GM03348 (cell line): ENCODE measurements at places on chromosomes 4 and X.

DNA sequence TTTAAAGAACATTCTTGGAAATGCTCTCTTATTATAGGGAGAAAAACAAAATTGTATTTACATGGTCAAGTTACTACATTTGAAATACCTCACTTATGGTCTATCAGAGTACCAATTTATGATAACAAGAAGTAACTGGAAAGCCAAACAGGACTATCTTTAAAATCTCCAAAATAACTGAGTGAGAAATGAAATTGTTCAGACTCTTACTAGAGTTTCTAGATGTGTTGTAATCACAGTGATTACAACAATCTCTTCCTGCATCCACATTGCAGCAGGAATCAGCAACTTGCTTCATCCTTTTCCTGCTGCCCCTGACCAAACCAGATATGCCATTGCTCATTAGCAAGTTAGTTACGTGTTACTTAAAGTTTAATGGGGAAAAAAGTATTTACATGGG is 245.2 kb upstream of the SMIM31 start:
- no peak for DNase-seq

DNA sequence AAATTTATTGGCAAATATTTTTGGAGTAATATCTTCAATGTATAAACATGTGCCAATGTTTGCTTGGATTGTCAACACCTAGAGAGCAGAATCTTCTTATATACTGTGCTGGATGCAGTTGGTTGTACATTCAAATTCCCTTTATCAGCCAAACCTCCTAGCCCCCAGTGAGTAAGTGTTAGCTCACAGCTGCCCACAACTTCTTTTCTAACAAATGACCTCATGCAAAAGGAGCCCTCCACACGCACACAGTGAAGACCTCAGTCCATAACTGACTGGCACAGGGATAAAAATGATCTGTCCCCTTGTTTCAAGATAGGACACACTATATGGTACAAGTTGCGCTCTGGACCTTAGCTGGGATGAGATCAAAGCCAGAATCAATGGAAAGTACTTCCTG is 458.0 kb upstream of the NWD2 start:
- DNase-seq: no peak

GRCh38 chrX:101686574-101686973 is 26.9 kb upstream of the ARMCX2 start:
- no peak for DNase-seq

DNA sequence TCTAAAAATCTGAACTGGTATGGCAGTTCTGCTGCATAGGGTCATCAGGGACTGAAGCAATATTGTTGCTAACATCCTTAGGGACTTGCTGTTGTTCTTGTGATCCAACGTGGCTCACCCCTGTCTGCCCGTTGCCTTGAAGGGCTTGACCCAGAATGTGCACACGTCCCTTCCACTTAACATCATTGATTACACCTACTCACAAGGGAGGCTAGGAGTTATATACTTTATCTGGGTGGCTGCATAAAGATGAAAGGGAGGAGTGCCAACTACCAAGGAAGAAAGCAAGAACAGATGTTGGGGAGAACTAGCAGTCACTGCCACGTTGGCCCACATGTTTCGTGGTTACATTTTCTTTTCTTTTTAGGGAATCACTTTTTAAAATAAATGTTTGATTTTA is 34.0 kb downstream of the SLC9A6 start:
- no peak for DNase-seq

- no peak for DNase-seq
Measured at GRCh38 chr4:6405397-6405706, 67.1 kb downstream of the PPP2R2C start.

DNA sequence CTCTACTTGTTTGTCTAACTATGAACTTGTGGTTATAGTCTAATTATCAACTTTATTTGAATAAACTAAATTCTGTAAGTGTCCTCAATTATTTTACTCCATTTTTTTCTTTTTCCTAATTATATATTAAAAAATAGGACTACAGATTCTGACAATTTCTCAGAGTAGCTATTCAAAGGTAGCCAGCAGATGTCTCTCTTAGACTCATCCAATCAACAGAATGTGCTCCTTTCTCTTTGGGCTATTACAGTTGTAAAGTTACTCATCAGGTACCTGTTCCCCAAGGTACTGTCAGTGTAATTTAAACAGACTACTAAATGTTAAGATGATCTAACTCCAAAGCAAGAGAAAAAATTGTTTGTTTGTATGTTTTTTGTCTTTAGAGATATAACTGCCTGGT is 248.6 kb downstream of the PCDH18 start:
- peak; percentile 37 for DNase-seq

GRCh38 chr4:4820261-4820660 is 39.2 kb upstream of the MSX1 start:
- no peak for DNase-seq

- DNase-seq: no peak
Measured at GRCh38 chrX:52082578-52082977, 13.6 kb upstream of the MAGED4B start.

DNA sequence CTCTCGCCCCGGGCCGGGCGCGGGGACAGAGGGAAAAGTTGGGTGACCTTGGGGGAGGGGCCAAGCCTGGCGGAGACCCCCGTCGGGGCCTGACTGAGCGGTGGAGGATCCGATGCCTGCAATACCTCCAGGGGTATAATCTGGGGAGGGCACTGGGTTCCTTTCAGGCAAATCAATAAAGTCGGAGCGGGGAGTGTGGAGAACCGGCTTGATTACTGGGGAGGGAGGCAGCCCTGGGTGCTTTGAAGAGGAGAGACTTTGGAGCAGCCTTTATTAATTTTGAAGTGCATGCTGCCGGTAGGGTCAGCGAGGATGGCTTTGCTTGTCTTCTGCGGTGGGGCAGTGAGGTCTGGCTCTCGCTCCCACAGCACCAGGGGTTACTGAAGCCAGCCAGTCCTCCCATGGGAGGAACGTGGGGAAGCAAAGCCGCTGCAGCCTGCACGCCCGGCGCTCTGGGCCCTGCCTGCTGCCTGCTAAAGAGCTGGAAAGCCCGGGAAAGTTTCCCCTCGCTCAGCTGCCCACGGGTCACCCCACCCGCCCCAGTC is 403 bp upstream of the LGI2 start:
- DNase-seq: peak; percentile 46

DNA sequence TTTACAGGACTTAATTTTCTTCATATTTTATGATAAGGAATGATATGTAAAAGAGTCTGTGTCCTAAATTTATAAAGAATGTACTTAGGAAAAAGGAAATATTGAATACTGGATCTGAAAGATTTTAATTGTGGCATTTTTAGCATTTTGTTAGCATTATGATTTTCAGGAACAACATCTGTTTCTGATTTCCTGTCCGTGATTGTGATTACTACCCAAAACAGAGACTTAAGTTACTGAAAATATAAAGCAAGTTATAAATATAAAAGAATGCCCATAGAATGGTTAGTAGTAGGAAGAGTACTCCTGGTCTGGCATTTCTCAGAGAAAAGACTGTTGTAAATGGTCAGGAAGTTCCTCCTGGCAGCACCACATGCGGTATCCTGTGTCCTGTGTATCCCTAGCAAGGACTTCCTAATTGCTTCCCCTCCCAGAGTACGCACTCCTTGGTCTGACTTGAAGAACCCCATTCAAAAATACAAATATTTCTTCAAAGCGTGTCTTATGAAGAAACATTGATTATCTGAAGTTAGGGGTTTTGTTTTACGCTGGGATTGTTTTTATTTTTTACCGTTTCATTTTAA is 88.9 kb downstream of the RS1 start:
- peak; percentile 3 for DNase-seq

DNA sequence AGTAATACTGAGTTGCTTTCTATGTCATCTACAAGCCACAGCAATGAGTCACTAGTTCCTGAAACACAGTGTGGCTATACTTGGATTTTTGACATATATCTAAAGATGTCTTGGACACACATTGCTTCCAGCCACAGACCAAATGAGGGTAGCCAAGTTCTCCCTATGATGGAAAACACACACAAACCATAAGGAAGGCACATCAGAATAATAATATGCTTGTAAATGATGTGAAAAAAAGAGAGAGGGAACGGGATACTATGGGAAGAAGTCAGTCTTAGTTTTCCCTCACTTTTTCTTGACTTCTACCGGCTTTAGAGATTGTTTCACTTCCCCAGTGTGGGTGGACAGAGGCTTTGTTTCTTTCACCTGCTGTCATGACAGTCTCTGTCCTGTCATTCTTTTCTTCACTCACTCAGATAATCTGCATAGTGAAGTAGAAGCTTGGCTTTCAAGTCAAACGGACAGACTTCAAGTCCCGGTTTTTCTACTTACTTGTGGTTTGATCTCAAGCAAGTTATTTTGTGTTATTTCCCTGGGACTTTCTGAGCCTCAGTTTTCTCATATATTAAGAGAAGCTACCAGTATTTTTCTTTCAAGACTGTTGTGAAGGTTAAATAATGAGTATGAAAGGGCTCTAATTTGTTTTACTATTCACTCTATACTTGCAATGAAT is 34.7 kb downstream of the P2RY10 start:
- DNase-seq: no peak

DNA sequence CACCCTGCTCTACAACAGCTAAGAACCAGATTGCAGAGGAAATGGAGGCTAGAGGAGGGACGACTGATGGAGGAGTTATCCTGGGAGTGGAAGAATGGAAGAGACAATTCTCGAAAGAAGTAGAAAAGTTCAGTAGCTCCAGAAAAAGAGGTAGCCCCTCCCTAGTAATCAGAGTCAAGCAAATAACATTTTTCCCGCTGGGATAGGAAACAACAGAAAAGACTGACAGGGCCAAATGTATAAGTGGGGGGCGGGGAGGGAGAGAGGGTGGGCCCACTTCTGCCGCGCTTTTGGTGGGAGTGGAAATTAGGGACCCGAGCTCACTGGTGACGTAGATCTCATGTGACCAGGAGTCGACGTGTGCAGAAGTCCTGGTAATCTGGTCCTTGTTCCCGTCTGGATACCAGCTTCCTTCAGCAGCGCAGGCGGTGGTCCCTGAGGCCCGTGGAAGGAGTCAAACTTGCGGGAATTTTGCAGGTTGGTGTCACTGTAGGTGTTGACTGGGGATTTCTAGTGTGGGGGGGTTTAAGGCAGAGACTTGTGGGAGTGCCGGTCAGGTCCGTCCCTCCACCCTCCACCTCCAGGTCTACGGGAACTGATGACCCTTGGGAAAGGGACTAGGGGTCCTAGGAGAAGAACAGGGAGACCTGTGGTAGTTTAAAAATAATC is at the start of gene TCEAL9:
Gene TCEAL9 (plus strand): TSS at position 377 of the 669 bp plus-strand sequence. CDS start 1,179 bp downstream, outside the sequence.
- peak; percentile 77 for DNase-seq

DNA sequence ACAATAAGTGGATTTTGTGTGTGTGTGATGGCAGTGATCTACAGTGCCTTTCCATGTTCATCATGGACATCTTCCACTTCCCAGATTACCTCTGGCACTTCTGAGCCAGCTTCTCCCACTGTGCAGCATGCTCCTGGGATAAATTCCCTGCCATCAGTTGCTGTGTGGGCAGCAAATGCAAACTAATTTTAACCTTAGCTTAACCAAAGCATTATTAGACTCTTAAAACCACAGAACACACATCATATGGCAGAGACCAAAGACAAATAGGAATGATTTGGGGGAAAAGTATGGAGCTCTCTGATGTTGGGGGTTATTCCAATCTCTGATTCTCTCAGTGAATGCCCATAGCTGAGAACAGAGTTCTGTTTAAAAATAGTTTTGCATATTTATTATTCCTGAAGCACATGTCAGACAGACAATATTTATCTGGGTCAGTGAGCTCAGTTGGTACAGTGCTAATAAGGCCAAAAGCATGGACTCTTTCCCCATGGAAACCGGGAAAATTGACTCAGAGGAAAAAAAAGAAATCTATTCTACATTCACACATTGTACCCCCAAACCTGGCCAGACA is 567.4 kb downstream of the IQCM start:
- no peak for DNase-seq

GRCh38 chrX:130497531-130497930 is 95.7 kb downstream of the RBMX2 start:
- DNase-seq: no peak

- DNase-seq: no peak
Measured at GRCh38 chr4:153529646-153530045, 63.5 kb downstream of the TMEM131L start.

DNA sequence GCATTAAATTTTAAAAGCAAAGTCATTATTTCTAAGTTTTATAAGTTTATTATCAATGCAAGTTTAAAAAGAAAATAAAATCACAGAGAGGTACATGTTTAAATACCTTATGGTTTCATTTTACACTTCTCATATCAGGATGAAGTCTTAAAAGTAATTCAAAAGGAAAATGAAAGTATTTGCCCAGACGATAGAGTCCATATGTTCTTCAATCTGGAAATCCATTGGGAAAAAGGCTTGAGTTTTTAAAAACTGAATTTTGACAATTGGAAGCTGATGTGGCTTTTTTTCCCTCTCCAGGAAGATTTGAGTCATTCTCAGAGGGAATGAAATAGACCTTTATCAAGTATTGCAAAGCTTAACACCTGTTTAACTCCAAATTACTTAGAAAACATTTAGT is 37.1 kb downstream of the MAB21L2 start:
- DNase-seq: no peak

DNA sequence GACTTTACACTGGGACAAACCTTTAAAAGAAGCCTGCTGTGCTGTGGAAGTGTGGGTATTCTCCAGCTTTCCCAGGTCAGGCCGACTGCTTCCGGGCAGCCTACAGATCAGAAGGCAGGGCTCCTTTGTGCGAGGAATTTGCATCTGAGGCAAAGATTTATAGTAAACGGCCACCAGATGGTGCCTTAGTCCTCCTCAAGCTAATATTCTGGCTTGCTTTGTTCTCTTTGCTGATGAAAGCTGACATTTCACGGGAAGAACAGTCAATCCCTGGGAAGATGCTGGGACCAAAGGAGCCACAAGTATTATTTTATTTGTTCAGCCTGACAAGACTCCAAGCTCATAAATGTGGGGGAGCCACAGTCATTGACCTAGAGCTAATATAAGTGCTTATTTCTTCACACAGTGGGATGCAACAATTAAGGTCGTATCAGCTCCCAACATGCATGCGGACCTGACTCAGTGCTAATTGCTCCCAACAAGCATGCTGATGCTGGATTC is 120.7 kb upstream of the TRIM2 start:
- peak; percentile 87 for DNase-seq

DNA sequence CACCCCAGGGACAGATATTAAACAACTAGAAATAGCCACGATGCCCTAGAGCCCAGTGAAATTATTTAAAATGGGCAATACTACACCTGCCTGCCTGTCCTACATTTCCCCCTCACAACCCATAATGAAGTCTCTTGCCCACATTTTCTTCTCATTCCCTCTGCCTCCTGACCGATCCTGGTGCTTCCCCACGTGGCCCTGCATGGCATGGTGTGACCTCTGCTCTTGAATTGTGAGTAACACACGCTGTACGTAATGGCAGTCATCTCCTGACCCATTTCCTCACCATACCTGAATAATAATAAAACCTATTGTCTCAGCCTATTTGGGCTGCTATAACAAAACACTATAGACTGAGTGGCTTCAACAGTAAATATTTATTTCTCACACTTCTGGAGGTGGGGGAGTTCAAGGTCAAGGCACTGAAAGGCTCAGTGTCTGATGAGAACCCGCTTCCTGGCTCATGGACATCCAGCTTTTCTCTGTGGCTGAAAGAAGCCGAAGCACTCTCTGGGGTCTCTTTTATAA is 77.0 kb upstream of the ENPP6 start:
- no peak for DNase-seq

- DNase-seq: peak; percentile 60
Measured at GRCh38 chrX:103919270-103919637, 43.2 kb upstream of the TMSB15B start.

GRCh38 chr4:109497511-109497910 is 62.5 kb upstream of the MCUB start:
- DNase-seq: no peak

GRCh38 chrX:118370921-118371624 is 25.2 kb downstream of the WDR44 start:
- DNase-seq: peak; percentile 10
